ENCODE measurements at places on chromosomes 4 and X.

- no peak for DNase-seq
Observed at GRCh38 chr4:182862141-182862875, 54.9 kb downstream of the DCTD start.

DNA sequence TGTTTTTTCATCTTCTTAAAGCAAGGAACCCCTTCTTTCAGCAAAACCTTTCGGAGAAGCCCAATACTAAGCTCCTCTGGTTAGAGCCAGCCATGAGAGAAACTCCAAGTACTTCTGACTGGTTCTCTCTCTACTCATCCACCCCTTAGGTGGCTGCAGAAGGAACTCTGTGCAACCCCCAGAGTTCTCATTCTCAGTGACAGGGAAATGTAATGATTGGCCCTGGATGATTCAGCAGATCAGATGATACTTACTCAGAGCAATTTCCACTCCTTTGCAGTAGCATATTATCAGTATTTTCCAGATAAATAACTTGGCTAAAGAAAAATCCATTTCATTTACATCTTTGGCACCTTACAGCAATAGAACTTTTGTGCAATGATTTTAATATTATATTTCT lies 3.2 kb downstream of the SPP1 start:
- no peak for DNase-seq

DNA sequence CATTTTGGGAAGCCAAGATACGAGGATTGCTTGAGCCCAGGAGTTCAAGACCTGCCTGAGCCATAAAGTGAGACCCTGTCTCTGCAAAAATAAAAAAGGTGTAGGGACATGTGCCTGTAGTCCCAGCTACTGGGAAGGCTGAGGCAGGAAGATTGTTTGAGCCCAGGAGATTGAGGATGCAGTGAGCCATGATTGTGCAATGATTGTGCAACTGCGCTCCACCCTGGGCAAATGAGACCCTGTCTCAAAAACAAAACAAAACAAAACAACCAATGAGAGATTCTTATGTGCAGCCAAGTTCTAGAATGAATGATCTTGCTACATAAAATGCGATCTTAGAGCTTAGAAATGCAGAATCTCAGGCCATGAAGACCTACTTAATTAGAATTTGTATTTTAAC lies 22.5 kb downstream of the SLC9B2 start:
- DNase-seq, result no peak

GRCh38 chr4:36343501-36344175 lies 62.2 kb downstream of the DTHD1 start:
- no peak for DNase-seq

DNA sequence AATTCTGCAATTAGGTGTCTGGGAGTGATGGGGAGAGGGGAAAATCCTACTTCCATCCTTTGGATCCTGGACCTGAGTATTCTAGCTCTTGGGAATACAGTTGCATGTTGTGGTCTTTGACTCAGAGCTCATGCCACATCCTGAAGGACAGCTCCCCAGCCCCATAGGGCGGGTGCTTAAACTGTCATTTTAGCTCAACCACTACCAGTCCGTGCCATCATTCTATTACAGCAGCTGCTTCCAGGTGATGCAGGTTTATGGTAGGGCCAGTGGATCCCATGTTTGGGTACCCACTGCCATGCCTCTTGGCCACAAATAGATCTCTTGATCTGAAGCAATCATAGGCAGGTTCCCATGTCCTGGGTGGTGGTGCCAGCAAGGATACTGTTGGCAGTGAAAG lies 34.7 kb downstream of the CCKAR start:
- no peak for DNase-seq

- no peak for DNase-seq
Observed at GRCh38 chr4:84954982-84955567, 11.4 kb downstream of the WDFY3 start.

DNA sequence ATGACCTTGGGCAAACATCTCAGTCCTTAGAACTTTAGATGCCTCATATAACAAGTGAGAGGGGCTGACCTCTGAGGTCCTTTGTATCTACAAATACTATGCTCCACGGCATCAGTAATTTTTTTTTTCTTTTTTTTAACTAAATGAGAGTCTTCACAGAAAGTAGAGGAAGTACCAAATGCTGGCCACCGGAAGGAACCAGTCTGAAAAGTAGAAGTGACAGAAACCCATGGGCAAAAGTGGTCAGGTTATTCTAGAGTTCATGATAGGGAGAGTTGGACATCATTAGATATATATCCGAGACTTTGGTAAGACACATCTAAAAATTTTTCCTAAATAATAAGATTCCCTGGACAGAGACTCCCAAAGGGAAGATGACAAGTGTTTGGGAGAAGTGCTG lies 53.7 kb downstream of the COQ2 start:
- no peak for DNase-seq

GRCh38 chr4:80790152-80790551 lies 240.4 kb upstream of the BMP3 start:
- DNase-seq, result no peak

- DNase-seq, result no peak
Observed at GRCh38 chr4:7581477-7581876, 146.7 kb upstream of the PSAPL1 start.

- no peak for DNase-seq
Observed at GRCh38 chr4:27098034-27098433, 237.4 kb downstream of the STIM2 start.

- DNase-seq, result peak; percentile 49
Observed at GRCh38 chr4:4461850-4462249, 74.9 kb downstream of the NSG1 start.

DNA sequence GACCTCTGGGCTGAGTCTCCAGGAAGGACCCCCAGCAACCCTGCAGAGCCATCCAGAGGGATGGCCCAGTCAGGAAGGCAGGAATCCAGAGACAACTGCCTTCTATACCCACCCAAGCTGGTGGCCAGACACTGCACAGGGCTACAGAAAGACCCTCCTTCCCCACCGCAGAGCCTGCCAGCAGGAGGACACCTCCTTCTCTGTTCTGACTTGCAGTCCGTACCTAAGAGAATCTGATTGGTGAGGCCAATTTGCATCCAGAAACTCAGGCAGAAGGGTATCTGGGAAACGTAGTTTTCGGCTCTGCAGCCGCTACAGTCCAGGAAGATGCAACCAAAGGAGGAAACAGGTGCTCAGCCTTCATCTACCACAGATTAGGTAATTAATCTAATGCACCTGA lies 155.4 kb upstream of the FRG1 start:
- DNase-seq, result no peak

GRCh38 chr4:173508386-173509035 lies 21.5 kb downstream of the HAND2 start:
- no peak for DNase-seq

DNA sequence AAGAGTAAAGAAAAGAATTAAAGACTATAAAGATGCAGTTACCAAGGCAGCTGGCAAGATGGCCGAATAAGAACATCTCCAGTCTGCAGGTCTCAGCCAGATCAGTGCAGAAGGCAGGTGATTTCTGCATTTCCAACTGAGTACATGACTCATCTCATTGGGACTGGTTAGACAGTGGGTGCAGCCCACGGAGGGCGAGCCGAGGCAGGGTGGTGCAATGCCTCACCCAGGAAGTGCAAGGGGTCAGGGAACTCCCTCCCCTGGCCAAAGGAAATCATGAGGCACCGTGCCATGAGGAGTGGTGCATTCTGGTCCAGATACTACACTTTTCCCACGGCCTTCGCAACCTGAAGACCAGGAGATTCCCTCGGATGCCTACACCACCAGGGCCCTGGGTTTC lies 20.5 kb downstream of the SPIN4 start:
- no peak for DNase-seq

DNA sequence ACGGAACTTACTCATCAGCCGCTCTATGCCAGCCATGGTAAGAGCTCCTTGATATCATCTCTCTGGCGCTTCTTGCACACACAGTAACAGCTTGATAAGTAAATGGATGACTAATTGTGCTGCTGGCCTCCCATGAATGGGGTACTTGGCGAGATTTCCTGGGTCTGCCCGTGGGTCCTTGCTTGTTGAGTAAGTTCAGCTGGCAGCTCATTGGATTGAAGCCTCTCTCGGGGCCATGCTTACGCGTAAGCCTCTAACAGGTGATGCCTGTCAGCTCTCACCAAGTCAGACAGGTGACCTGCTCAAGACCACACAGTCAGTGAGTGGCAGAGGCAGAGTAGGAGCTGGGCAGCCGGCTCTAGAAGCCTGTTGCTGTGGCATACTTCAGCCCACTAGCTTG lies 7.7 kb downstream of the NSG1 start:
- no peak for DNase-seq

- no peak for DNase-seq
Observed at GRCh38 chr4:1354136-1354982, 7.4 kb downstream of the UVSSA start.

GRCh38 chrX:145825896-145826295 lies 8.3 kb downstream of the SLITRK2 start:
- DNase-seq, result no peak

Measured in activated CD4-positive, alpha-beta T cell treated with anti-CD3 and anti-CD28 coated beads for 4 hours (primary cell).